ENCODE measurements at places on chromosomes 1 and 21.
A peak's percentile ranks its signal among the peaks of the same experiment; 100 is the strongest.

- peak; percentile 70 for DNase-seq
These were observed 10.4 kb downstream of the RNF19B start for GRCh38 chr1:32954168-32954567.

GRCh38 chr1:99726818-99727217 lies 39.6 kb downstream of the FRRS1 start:
- no peak for DNase-seq

DNA sequence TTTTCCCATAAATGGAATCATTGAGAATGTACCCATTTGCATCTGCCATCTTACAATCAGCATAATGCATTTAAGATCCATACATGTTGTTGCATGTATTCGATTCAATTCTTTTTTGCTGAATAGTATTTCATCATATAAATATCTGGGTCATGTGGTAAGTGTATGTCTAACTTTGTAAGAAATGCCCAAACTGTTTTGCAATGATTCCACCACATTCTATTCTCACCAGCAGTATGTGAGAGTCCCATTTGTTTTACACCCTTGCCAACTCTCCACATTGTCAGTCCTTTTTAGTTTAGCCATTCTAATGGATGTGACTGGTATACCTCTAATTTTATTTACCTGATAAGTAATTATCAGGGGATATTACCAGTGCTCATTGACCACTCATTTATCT lies 115.8 kb upstream of the PBX1 start:
- DNase-seq = no peak

- no peak for DNase-seq
These were observed 261.2 kb upstream of the AJAP1 start for GRCh38 chr1:4393191-4393590.

DNA sequence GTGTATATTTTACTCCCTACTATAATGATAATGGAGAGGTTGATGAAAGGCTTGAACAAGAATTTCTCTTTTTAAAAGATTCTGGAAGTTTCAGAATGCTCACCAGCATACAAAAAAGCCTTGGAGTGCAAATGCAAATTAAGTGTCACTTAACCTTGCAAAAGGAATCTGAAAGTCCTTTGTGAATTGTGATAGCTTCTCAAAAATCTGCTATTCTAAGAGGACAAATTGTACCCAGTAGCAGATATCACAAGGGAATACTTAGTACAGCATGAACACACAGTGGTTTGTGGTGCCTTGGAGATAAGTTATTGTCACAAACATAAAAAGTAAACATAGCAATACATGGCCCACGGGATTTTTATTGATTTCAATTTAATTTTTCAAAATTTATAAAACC lies 1208.3 kb upstream of the B3GALT2 start:
- DNase-seq = no peak

GRCh38 chr21:17539323-17539722 lies 26.5 kb downstream of the CXADR start:
- no peak for DNase-seq

DNA sequence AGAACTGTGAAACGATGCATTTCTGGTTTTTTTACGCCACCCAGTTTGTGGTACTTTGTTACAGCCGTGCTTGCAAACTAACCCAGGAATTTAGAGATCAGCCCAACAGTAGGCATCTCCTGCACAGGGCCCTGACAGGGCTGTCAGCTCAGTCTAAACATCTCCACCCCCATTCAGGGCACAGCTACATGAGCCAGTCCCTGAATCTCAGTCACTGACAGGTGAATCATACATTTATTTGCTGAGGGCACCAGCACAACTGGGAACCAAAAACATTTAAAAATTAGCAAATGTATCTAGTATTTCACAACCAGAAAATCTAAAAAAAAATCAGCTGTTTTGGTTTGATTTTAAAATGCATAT lies 30.7 kb downstream of the PRDX6 start:
- DNase-seq = peak; percentile 62

DNA sequence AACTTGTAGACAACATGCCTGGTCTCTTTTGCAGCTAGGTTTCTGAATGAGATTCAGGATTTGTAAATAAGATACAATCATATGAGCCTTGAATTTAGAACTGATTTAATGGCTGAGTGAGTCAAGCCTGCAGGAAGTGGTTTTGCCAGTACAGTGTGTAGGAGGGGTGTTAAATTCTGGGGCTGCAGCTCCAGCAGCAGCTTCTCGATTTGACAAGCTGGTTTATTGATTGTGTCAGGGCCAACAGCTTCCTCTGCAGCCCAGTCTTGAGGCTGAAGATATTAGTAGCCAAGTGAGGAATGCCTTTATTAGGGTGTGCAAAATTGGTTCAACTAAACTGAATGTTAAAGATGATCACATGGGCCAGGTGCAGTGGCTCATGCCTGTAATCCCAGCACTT lies 11.5 kb upstream of the PLA2G5 start:
- DNase-seq = peak; percentile 78

DNA sequence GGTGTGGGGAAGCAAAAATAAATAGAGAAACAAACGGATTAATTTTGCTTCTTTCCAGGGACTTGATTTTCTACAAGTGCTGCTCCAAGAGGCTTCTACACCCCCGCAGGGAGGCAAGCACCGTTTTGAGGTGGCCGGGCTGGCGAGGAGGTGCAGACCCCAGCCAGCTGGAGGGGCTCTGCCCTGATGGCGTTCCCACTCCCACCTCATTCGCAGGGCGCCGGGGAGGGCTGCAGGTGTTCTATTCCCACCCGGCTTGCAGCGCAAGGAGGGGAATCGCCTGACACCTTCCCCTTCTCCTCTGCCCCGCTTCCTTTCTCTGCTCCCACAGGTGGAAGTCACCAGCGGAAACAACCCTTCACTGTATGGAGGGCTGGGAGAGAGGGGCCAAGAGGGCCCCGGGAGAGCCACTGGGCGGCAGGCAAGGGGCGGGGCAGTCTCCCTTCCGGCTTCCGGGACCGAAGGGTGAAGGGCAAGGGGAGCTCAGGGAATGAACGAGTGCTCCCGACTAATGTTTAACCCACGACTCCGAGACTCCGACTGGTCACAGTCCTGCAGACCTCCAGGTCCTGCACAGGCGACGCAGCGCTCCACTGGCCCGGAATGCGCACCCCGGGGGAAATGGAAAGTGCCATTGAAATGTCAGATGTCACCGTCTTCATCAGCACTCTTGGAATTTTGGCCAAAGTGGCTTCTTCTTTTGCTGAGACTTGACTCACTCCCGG lies 29.1 kb downstream of the TEX35 start:
- DNase-seq = peak; percentile 35

DNA sequence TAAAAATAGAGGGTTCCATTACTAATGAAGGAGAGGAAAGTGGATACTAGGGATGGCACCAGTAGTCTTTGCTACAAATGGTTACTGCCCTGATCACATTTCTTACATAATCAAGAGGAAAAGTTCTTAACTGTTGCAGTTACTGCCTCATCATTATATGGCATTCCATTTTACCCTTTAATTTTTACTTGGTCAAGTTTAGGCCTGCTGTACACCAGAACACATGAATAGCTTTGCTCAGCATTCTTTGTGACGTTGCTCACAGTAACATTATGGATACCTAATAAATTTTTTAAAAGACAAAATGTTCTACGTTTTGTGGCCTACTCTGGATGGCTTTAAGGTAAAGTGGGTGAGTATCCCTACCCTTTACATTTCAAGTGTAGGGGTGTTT lies 38.6 kb upstream of the CR1L start:
- no peak for DNase-seq

- DNase-seq = no peak
These were observed 7.4 kb upstream of the ARF1 start for GRCh38 chr1:228074954-228075730.

DNA sequence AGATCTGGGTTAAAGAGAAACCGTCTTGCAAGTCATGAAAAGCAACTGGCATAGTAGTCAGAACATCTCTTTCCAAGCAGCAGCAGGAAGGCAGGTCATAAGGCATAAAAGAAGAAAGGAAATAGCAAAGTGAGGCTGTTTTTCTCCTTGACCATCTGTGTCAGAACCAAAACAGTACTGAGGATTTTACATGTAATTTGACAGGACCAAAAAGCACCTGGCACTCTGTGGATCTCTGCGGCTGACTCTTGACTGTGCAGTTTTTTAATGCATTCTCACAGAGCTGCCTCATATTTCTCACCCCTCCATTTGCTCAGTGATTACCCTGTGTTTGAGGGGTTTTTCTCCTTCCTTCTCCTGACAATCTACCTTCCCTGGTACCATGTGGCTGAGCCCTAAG lies 17.7 kb downstream of the TBX15 start:
- DNase-seq = no peak

DNA sequence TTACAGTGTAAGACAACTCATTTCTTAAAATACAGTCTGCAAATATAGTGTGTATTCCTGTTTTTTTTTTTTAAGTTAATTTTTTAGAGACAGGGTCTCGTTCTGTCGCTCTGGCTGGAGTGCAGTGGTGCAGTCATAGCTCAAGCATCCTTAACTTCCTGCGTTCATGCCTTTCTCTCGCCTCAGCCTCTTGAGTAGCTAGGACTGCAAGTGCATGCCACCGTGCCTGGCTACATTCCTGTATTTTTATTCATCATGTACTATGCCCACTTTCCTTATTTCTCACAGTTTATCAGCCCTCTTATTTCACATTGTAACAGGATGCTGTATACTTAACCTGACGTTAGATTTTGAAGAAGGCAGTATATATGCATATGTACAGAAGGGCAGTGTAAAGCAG lies 26.7 kb downstream of the MIER1 start:
- peak; percentile 6 for DNase-seq

GRCh38 chr1:210727709-210728108 lies 399.0 kb downstream of the HHAT start:
- DNase-seq = no peak

- no peak for DNase-seq
These were observed 83.4 kb upstream of the ACTL8 start for GRCh38 chr1:17671741-17672140.

GRCh38 chr1:29732453-29732852 lies 496.1 kb downstream of the PTPRU start:
- DNase-seq = peak; percentile 27

DNA sequence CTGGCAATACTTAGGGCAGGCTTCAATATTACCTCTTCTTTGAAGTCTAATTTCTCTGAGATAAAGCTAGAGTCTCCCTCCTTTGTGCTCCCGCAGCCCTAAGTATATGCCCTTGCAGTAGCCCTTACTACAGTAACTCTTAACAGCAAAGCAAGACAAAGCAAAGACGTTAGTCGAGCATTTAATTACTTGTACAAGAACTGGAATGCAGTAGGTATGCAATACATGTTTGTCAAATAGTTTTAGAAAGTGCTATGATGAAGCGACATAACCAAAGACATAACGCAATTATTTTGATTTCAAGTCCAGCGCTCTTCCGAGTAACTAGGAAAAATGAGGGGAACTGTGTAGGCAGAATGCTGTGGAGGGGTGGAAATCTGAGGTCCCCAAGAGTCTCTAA lies 1.6 kb downstream of the P3H1 start:
- no peak for DNase-seq

DNA sequence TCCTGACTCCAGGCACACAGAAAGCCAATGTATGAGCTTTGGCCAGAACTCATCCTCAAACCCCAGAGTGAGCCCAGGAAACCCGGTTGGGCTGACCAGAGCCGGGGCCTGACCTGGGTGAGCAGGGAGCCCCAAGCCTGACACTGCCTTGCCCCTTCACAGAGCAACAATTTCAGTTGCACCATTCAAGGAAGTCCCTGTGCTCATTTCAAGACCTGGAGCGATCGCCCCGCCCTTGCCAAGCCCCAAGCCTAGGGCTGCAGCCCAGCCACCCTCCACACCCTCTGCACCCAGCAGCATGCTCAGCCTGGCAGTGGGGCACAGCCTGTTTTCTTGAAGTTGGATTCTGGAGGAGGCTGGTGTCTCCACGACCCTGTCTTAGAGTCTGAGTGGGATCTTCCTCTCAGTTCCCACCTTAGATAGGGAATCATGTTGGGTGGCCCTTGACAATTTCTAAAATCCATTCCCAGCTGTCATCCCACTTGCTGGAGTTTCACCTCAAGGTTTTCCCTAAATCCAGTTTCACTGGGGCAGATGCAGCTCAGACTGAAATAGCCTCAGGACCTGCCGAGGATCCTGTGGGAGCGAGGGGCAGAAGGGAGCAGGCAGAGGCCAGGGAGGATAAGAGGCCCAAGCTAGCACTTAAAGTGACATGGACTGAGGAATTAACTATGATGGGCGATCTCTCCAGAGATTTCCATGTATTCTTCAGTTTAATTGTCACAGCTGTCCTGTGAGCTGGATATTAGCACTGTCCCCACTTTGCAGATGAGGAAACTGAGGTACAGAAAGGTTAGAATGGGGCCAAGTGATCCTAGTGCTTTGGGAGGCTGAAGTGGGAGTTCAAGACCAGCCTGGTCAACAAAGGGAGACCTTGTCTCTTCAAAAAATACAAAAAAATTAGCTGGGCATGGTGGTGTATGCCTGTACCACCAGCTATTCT lies 2.5 kb downstream of the NBL1 start:
- DNase-seq = no peak

DNA sequence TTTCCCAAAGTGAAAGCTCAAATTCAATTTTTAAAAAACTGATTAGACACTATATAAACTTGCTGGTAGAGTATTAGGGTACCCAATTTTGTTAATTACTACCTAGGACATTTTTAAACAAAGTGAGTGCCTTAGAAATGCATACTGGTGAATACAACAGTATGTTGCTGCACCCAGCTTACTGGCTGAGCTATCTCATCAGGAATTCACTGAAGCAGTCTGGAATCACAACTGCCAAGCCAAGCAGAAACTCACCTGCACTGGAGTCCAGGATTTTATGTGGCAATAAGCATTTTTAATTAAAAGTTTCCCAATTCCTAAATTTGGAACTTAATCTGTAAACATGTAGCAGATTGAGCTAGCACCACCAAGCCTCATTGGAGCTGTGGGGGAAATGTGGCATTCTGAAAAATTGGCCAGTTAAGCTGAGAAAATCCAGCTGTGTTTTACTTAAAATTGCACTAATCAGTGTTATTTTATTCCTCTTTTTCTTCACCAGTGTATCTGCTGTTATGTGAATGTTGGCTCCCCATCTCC lies 61.8 kb downstream of the CLEC20A start:
- DNase-seq = no peak

DNA sequence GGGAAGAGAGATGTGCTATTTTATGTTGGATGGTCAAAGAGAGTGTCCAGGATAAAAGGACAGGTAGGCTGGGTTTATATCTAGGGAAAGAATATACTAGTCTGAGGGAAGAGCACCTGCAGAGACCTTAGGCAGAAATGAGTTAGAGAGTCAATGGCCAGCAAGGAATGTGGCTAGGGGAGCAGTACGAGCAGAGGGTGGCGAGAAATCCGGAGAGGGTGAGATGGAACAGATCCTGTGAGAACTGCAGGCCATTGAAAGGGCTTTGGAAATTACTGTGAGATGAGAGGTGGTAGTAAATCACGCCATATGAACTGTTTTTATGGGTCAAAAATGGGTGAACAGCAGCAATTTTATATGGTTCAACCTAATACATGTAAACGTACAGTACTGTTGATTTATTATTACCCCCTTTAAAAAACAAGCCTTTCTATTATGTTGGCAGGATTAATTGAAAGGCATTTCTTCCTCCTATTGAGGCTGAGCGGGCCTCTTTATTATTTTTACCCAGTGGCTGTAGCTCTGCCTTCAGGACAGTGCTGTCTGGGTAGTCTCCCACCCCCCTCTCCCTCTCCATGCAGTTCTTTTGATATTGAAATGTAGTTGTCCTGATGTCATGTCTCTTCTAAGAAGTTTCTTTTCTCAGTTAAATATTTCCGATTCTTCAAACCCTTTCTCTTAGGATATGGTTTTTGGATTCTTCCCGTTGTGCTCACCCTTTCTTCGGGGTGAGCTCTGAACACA lies 75.2 kb upstream of the CD1D start:
- no peak for DNase-seq
